Stimulated activated CD8-positive, alpha-beta memory T cell treated with anti-CD3 and anti-CD28 coated beads, Interleukin-7, amount 100 ng/mL, for 4 hours (primary cell): ENCODE measurements at places on chromosomes 5 and 9.

GRCh38 chr9:88791105-88791805 lies 200.0 kb upstream of the S1PR3 start:
- DNase-seq = no peak

- no peak for DNase-seq
Observed at GRCh38 chr5:172926008-172926523, 33.2 kb upstream of the RPL26L1 start.

DNA sequence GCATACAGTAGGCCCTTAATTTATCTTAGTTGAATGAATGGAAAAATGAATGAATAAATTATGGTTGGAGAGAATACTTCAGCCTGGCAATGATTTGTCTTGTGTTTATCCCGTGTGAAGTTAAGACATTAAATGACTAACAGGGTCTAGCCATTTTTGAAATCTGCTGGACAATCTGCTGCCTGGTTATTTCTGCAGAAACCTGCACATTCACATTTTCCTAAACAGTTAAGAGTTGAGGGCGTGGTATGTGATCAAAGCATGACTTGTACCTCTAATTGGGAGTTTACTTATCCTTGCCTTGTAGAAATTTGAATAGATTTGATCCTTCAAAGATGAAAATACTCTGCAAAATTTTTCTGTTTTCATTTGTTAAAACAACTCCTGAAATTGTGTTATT lies 34.6 kb upstream of the NDFIP1 start:
- DNase-seq = no peak

DNA sequence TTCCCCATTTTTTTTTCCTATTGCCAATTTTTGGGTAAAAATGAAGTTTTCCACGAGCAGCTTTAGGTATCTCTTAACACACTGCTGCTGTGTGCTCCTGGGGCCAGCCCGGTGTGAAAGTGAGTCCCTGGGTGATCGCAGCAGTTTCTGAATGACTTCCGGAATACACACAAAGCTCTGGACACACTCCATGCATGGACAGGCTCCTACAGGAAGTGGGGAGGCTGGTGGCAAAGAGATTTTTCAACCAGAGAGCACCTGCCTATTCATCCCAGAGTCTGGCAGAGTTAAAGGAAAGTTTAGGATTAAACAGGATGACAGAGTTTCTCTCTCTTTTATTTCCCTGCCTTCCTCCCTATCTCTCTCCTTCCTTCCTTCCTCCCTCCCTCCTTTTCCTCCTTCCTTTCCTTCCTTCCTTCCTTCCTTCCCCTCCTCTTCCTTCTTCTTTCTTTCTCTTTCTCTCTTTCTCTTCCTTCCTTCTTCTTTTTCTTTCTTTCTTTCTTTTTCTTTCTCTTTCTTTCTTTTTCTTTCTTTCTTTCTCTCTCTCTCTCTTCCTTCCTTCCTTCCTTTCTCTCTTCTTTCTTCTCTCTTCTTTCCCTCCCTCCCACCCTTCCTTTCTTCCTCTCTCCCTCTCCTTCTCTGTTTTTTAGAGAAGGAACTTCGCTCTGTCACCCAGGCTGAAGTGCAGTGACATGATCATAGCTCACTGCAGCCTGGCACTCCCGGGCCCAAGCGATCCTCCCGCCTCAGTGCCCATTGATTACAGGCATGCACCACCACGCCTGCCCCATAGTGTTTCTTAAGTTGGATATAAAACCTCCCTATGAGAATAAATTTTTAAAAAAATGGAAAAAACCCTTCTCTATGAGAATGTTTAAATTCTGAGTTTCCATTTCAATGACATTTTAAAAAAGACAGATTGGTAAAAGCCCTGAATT lies 38.7 kb upstream of the UBTD2 start:
- no peak for DNase-seq

DNA sequence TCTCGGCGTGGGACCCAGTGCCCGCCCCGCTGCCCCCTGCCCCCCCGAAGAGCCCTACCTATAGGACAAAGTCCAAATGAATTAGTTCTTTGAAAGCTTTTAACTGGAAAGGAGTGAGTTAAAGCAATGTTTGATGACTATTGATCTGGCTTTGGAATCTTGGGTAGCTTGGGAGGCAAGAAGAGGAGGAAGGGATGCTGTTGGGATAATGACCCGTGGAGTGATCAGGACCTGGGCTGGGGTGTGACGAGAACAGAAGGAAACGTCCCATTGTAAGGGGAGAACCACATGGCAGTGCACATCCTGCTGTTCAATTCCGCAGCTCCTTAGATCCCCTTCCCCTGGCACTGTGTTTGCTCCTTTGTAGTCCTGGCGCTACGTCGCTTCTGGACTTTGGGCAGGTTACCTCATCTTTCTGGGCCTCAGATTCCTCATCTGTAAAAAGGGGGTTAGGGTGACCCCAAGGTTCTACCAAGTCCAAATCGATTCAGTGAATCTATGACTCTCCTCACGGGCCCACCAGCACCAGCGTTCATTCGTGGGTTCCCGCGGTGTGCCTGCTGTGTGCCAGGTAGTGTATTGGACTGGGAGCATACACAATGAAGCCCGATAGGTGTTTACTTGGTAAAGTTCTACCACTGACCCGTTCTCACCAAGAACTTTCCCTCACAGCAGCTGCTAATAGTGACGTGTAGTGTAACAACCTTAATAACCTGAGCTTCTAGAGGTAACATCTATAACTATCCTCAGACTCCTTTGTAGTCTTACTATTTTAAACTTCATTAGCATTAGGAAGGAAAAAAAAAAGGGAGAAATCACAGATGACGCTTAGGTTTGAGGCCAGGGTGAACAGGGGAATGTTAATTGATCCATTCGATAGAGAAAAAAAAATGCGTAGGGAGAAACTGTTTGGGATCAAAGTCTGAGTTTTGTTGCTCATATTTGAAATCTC lies 1.1 kb upstream of the NADK2 start:
- no peak for DNase-seq

- DNase-seq = no peak
Observed at GRCh38 chr9:113355040-113355596, 5.8 kb downstream of the BSPRY start.

GRCh38 chr5:95252801-95253200 lies 32.1 kb downstream of the MCTP1 start:
- DNase-seq = no peak

- no peak for DNase-seq
Observed at GRCh38 chr5:50665091-50665490, 1.3 kb upstream of the PARP8 start.
